ENCODE measurements at places on chromosomes 7 and 10. TPM values are rescaled to one million over a fixed set of nuclear protein-coding genes. Genes with fewer than 3 reads are reported as not detected.

DNA sequence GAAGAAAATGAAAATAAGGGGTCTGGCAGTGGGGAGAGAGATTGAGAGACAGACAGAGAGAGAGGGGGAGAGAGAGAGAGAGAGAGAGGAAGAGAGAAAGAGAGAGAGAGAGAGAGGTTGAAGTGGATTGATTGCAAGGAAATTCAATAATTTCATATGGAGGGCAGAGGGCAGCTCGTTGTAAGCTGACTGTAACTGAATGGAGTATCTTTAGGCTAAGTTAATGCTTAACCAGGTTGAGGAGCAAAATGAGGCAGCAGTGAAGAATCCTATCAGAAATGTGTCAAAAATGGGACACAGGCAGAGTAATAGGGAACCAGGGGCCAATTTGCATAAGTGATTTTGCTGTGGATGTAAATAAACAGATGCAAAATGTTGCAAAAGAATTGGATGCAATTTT lies 21.0 kb downstream of the BLNK start:
- no peak for DNase-seq

Gene CPA2
- polyA plus RNA-seq = not detected

DNA sequence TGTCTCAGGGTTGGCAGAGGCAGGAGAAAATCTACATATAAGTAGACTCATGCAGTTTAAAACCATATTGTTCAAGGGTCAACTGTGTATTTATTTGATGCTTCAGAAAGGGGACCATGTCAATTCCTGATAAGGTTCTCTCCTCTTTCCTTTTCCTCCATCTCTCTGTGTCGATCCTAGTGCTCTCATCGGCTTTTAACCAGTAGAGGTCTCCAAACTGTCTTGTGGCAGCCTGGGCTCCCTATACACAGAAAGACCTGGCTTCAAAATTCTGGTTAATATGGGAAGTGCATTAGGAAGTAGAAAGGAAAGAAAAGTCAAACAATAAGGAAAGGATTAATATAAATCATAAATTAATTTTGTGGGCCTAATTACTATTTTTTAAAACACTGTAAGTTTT lies 304.4 kb upstream of the C7orf33 start:
- DNase-seq = peak; percentile 38

DNA sequence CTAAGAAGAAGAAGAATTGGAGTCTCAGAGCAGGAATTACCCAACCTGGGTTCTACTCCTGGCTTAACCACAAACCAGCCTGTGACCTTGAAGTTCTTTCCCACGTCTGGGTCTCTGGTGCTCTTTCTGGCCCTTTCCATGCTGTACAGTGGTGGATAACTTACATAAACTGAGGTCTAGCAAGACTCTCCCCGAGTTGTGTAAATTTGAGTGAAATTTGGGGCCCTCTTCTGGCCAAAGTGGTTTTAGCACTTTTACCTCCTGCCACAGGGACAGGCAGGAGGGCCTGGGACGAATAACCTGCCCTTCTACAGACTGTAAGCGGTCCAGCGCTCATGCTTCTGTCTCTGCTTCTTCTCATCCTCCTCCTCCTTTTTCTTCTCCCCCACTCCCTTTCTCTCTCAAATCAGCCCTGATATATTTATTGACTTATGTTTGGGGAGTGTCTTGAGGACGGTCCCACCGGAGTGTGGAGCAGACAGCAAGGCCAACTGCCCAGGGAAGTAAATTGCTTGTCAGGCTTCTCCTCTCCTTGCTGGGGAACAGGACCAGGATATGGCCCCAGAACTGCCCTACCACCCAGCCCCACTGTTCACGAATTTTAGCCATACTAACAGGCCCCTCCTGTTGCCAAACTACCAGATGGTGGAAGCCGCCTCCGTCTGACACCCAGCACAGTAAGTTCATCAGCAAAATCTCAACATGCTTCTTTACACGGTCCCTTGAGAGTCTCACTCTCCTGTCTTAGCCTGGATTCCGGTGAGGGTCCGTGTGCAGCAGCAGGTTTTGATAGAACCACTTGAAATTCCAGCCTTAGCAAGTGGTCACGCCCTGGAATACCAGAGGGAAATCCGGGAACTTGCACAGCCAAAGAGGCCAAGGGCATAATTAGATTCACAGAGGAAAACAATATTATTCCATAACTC lies 4.0 kb upstream of the SH3PXD2A start:
- peak; percentile 87 for DNase-seq

Gene SH2D4B
- polyA plus RNA-seq = not detected

Gene PRR15
- 27.5 TPM for polyA plus RNA-seq

GRCh38 chr7:129858490-129858889 lies 94.3 kb downstream of the UBE2H start:
- no peak for DNase-seq

Gene CDH23
- 1.1 TPM for polyA plus RNA-seq

- no peak for DNase-seq
These were observed 539.3 kb upstream of the TEX47 start for GRCh38 chr7:89334797-89335196.

Gene GDF2
- not detected for polyA plus RNA-seq

GRCh38 chr10:77189520-77189919 lies 448.1 kb downstream of the KCNMA1 start:
- no peak for DNase-seq

DNA sequence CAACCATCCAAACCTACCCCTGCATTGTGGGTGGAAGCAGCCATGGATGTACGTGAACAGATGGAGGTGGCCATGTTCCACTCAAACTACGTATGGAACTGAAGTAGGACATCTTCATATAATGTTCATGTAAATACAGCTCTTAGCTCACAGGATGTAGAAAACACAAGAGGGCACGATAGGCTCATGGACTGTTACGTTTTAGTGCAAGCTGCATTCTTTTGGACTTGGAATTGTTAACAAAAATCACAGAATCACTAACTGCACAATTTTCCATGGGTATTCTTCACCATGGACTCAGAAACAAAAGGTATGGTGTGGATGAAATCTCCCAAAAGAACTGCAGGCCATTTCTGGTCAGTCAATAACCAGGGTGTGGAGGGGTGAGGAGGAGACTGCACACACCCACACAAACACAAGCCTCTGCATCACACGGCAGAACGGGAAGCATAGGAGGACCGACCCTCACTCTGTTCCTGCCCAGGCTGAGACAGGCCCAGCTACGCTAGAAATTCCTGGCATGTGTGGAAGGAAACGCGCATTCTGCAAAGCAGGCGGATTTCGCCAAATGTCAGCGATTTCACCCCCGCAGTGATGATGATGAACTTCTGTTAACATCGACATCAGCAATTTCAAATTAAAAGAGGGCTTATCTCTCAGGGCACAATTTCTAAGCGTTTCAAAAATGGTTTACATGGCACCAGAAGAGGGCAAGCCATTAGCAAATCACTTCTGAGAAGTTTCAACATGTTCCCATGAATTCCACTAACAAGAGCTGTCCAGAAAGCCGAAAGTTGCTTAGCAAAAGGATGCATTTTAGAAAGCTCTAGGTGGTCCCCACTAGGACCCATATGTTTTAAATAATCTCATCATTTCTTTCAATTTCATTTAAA lies 149.0 kb downstream of the TNS3 start:
- DNase-seq = no peak

- no peak for DNase-seq
These were observed 2.4 kb upstream of the NIPSNAP2 start for GRCh38 chr7:55962014-55962413.

DNA sequence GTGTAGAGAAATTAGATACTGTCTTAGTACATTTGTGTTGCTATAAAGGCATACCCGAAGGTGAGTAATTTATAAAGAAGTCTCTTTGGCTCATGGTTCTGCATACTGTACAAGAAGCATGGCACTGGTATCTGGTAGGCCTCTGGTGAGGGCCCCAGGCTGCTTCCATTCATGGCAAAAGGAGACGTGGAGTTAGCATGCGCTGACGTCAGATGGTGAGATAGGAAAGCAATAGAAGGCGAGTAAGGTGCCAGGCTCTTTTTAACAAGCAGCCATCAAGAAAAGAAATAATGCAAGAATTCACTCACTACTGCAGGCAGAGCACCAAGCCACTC lies 38.1 kb downstream of the AKR1C8 start:
- DNase-seq = no peak

DNA sequence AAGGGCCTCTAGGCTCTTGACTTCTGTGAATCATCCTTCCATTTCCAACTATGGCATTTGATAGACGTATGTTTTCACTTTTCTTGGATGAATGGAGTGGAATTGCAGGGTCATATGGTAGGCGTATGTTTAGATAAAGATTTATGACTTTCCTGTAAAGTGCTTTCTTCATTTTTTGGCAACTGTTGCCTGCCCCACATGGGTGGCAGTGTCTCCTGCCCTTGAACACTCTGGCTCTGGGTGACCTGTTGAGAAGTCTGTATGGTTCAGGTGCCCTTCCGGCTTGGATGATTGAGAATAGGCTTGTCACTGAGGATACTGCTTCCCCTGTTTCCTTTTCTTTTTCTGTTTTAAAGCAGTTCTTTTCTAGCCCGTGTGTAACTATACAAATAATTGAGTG lies 23.1 kb downstream of the RET start:
- DNase-seq = no peak

Gene FGFR2
- polyA plus RNA-seq = 20.2 TPM

GRCh38 chr7:131354390-131354789 lies 26.7 kb downstream of the MKLN1 start:
- DNase-seq = no peak

Gene AKR1C8
- polyA plus RNA-seq = not detected

Gene ZNF853
- 3.4 TPM for polyA plus RNA-seq

Gene MEIG1
- 1.4 TPM for polyA plus RNA-seq

DNA sequence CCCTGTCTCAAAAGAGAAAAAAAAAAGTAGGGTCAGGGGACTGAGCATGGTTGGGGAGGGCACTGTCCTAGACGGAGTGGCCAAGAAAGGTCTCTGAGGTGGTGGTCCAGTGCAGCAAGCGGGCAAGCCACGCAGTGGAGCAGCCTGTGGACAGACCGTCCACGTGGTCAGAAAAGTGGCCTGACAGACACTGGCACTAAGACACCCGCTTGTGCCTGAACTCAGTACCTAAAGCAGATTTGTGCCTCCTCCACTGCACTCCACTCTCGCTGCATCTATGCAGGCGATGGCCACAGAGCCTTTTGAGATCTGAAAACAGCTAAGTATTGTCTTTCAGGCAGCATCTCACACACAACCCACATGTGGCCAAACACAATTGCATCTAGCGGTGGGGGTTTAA lies 8.8 kb downstream of the ASB10 start:
- DNase-seq = no peak

All from kidney (tissue), 22 donors.